Stimulated activated CD8-positive, alpha-beta memory T cell treated with anti-CD3 and anti-CD28 coated beads, Interleukin-4, amount 100 ng/mL, for 4 hours (primary cell): ENCODE measurements at places on chromosomes 2 and 18.

DNA sequence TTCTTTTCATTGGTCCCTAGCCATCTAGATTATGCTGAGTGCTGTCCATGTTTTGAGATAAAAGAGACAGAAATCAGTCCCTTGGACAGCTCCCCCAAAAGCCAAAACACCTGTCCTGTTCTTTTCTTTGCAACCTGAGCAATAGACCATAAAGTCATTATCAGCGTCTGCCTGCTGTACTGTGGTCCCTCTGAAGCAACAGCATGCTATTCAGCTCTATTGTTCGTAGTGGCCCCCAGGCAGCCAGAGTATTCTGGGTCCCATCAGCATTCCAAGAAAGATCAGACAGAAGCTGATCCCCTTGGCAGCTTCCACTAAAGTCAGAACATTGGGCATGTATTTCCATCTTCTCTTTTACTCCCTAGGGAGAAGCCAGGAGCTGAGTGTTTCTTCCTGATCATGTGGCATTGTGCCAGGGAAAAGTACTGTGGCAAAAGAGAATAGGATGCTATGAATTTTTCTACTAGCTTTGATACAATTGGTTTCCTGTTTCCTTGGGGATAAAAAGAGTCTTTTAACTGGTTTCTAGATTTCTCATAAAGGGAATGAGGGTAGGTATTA, 33.6 kb upstream of the ZSWIM2 start:
- DNase-seq: no peak

DNA sequence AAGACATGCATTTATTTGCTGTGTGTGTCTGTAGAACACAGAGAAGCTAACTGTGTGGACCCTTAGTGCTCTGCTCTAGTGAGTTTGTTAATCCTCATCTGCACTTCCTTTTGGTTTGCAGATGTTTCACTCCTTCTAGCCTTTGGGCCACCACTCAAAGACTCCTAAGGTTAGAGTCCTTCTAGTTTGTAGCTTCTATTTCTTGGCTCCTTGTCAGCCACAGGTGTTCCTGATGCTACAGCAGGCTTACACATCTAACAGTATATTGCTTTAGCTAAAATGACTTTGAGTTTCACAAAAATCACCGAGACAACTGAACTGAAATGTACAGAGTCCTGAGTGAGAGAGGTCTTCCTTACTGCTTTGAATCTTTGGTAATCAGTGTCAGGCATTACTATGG, 551.4 kb downstream of the NRXN1 start:
- no peak for DNase-seq

- no peak for DNase-seq
Observed at GRCh38 chr2:22450831-22451230, 934.1 kb upstream of the KLHL29 start.

GRCh38 chr2:186059096-186059495, 320.5 kb downstream of the FSIP2 start:
- DNase-seq: no peak

- no peak for DNase-seq
Observed at GRCh38 chr18:28080876-28081300, 96.0 kb downstream of the CDH2 start.

GRCh38 chr2:240644171-240644651, 18.9 kb downstream of the GPR35 start:
- DNase-seq: no peak

- no peak for DNase-seq
Observed at GRCh38 chr2:197433780-197434438, 919 bp downstream of the SF3B1 start.

DNA sequence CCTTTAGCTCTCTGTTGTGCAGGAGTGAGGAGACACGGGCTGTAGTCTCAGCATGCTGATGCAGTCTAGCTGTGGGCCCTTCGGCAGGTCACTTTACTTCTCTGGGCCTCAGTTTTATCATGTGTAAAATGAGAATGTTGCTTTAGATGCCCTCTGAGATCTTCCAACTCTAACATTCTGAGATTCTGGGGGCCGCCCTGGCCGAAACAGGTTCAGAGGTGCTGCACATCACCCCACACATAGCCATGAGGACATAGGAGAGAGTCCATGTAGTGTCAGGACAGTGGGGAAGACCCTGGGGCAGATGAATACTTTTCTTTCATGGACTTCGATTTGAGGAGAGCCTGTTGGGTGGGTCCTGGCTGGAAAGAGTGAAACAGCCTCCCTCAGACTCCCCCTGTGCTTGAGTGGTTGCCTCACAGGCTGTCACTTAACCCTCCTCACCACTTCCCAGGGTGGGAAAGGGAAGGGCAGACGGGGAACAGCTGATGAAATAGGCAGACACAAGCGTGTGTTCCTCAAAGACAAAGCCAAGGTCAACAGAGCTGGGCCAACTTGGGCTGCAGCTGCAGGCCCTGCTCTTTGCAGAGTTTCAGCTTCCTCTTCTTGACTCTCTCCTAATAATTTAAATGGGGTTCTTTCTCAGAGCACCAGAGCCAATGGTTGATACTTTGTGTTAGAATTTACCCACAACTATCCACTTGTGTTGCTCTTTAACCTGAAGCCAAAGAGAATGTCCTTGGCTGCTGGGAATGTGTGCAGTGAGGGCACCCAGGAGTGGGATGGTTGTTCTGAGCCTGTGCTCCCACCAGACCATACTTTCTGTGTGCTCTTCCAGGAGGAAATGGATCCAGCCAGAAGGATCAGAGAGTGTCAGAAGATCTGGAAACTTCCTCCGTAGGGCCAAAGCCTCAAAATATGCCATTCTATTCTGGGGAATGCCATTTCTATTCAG, 14.7 kb upstream of the MRPL33 start:
- DNase-seq: no peak

DNA sequence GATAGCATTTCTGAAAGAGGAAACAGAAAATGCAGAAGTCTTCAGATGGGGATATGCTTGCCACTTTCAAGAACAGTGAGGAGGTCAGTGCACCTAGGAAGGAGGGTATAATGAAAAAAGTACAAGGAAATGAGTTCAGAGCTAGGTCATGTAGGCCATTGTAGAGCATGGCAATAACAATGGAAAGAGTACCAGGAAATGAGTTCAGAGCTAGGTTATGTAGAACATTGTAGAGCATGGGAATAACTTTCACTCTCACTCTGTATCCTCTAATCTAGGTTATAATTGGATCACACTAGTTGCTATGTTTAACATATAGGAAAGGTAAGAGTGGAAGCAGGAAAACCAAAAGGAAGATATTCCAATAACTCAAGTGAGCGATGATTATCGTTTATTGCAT, 12.3 kb downstream of the SCG2 start:
- DNase-seq: no peak

DNA sequence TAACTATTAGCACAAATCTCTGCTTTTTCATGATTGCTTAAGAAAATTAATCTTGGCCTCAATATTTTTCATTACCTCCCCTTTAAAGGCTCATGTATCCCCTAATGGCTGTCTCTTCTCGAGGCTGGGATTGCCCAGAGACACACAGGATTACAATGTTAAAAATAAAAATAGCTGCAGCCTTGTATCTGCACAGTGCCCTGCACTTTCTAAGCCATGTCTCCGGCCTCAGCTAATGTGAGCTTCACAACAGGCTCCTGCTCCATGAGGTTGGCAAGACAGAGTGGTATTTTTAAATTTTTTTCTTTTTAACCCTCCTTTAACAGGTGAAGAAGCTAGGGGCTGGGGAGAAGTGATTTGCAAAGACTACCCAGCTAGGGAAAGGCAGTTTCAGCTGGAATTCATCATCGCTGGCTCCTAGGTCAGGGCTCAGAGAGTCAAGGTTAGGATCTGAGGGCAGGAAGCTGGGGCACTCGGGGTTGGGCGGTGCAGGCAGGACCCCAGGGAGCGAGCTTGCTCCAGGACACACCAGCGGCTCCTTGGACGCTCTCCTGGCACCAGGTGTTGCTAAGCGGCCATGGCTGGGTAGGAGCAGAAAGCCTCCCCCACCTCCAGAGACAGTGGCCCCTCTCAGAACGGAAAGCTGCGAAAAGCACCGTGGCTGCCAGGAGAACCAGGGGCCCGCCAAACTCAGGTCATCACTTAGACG, 135.6 kb downstream of the SMAD2 start:
- no peak for DNase-seq

GRCh38 chr2:2101924-2102323, 229.2 kb downstream of the MYT1L start:
- DNase-seq: no peak

GRCh38 chr18:39454866-39455265, 1889.3 kb upstream of the CELF4 start:
- no peak for DNase-seq

DNA sequence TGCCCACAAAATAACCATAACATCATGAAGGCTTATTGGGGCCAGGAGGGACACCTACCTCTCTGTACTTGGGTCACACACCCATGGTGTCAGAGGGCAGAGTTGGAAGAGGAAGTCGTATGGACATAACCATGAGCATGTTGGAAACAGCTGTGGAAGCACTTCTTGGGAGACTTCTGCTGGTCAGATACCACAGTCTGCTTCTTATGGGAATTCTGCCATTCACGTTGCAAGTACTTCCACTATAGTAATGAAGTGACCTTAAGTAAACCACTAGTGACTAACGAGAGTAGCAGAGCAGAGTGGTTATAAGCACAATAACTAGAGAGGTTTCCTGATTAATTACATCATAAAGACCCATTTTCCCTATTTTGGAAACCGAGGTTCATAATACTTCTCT, 61.1 kb upstream of the TFPI start:
- DNase-seq: no peak

DNA sequence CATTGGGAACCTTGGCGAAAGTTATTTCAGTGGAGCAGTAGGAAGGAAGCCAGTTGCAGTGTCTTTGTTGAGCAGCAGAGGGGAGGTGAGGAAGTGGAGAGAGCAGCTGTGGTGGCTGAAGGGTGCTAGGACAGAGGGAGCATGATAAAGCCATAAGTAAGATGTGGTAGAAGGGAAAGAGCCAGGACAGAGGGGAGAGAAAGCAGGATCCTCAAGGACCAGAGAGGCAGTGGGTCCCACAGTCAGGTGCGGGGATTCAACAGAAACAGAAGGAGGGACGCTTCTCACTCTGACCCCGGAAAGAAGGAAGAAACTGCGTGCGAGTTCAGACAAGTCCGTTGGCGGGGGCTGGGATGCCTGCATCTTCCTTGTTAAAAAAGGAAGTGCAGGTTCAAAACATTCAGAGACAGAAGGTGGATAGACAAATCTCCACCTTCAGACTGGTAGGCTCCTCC, at the start of gene CXCR2:
CXCR2 (plus strand) TSS at position 403 of the 455 bp plus-strand sequence. CDS start 8,774 bp downstream, outside the sequence.
- DNase-seq: no peak

DNA sequence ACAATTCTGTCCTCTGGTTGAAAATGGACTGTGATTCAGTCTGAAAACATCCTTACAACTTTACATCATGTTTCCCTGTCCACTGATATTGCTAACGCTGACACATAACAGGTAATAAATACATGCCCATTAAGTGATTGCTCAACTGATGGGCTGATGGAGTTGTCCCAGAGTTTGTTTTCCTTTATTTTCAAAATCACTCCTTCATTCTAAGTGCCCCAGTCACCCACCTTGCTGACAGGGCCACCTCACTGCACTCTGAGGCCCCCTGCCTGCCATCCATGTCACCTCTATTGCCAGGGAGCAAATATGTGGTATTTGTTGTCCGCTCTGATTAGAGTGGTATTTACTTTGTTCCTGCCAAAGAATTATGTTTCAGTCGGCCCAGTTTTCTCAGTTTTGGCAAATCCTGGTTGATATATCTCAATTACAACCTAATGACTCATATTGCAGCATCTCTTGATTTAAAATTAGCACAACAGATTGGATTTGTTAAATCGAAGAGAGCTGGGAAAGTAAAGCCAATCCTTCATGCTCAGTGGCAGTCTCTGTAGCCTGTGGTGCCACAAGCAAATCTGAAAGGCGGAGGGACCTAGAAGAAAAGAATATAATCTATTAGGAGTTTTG, 105.1 kb downstream of the RDH14 start:
- DNase-seq: no peak
